Naive B cell (primary cell): ENCODE measurements at places on chromosomes 2 and 18.

- no peak for DNase-seq
These were observed 4.0 kb downstream of the NEU4 start for GRCh38 chr2:241812730-241813643.

DNA sequence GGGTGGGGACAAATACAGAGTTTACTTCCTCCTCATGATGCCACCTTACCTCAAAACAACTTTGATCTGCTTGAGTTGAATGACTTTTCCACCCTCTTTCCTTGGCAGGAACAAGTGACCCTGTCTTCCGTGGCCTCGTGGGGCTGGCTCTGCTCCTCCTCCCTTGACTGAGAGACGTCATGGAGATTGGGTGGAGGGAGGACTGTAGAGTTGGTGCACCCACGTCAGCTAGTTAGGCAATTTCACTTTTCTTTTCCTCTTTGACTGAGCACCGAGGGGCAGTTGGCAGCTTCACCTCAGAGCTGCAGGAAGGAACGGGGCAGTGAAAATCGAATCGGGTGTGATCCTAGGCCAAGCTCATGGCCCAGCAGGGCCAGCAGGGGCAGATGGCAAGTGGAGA is at the start of gene SP140:
SP140 (plus strand) TSS at position 251 of the 400 bp plus-strand sequence; CDS start at position 360, 109 bp downstream.
- peak; percentile 88 for DNase-seq

DNA sequence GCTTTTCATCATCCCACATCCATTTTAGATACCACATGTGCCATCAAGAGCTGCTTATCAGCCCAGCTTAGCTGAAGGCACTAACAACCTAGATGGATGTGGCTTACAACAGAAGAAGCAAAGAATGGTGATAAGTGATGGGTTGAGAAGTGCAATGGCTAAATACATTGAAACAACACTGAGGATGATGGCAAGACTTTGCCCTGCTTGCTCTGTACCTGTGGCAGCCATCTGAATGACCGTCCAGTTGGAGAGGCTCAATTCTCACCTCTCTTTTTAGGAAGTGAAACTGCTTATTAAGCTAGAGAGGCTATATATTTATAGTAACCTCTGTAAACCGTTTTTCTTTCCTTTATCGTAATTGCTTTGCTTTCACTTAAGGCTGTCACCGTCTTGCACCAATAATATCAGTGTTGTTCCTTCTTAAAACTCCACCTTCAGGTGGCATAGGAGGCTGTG is 5.7 kb downstream of the GPATCH11 start:
- peak; percentile 70 for DNase-seq

DNA sequence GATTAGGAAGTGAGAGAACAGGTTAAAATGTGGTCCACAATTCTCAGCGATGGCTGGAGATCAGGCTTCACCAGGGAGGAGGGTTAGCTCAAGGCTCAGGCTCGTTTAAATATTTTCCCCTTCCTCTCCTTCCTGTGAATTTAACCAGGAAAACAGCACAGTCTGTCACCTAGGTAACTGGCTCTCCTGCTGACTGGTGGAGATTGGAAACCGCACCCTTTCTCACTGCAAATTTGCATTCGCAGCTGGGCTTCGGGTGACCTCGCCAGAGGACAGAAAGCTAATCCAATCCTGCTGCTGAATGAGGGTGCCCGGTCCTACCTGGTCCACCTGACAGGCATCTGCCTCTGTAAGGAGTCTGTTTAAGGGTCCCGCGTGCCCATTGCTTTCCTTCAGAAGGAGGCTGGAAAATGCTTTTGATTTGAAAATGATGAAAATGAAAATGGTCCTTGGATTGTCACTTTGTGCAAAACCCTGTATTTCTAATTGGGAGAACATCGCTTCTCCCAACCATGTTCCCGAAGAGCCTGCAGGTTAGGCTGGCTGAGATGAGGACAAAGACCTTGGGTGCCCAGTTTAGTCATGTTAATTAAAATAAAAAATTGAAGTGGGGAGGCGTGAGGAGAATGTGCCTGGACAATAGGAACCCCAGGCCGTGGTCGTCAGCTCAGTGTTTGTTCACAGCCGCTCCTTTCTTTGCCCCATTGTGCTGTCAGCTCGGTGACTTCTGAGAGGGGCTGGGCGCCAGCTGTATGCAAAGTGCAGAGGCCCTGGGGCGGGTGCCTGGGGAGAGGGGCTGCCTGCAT is 43.4 kb upstream of the MTCL1 start:
- DNase-seq: no peak

DNA sequence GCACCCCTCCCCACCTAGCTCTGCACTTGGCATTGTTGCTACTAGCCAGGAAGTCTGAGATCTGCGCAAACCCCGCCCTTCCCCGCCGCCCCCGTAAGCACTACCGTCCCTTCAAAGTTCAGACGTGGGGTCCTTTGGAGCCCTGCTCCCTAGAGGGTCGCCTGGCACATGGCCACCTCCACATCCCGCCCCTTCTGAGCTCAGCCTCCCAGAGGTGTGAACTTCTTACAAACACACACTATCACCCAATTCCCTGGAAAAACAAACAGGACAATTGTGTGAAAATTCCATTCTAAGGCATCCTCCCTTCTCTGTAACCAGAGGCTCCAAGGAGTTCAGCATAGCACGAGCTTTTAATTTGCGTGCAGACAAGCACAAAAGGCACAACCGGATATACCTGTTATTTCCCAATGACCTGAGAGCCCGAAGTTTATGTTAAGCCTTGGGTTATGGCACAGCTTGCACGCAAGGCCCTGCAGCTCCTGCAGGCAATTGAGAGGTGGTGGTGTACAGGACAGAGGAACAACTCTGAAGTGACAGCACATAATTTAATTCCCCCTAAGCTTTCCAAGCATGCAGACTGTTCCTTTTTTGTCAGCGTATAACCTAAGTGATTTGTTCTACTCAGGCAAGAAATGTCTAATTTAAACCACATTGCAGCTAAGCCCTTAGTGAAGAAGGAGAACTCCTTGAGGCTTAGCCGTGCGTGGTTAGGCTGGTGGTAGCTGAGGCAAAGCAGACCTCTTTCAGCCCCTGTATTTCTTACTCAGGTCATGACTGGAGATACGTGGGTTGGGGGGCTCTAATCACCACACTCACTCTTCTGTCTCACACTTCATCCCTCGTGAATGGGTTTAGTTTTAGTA is 20.3 kb upstream of the CYP1B1 start:
- no peak for DNase-seq

- no peak for DNase-seq
These were observed 32.0 kb upstream of the B4GALT6 start for GRCh38 chr18:31716362-31716761.

DNA sequence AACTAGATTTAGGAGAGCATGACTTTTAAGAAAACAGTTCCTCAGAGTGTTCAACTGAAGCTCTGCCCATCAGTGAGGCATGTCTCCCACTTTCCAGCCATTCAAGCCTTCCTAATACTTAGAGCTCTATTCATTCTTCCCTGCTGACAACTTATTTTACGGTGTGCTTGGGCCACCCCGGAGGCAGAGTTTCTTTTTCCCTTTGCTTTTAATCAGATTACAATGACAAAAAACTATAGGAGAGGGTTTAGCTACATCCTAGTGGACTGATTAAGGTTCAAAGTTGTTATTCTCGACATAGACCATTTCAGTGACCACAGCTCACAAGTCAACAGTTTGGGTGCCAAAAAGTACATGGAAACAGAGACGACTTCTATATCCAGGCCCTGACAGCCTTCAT is 167.8 kb upstream of the TRIB2 start:
- no peak for DNase-seq

DNA sequence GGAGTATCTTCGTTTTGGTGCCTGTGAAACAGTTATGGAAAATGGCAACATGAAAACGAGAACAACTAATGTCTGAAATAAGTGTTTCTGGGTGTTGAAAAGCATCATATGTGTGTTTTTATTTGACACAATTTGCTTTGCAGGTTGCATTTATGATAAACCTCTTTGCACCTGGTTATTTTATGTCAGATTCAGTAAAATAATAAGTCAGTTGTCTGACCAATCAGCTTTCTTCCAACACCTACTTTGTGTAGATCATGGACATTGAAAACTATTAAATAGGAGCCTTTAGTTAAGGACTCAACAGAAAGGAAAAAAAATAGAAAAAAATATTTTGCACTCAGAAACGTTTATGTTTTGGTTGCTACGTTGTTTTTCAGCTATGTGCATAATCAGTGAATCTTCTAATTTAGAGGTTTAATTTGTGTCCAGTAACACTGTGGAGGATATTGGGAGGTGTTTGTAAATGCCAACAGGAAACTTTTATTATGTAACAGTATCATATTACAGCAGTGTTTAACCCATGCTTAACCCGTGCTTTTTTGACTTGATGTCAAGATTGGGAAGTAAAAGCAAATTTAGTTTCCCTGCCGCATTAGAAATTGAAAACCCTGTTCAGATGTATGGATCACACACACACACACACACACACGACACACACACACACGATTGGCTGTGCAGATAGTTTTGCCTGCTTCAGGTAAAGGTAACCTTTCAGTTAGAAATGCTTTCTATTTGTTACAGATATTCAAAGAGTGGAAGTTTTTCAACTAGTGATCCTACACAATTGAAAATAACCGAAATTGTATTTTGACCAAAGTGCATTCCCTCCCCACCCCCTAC is 2.6 kb downstream of the PKP4 start:
- DNase-seq: no peak

GRCh38 chr18:28174181-28174905 is 2.6 kb downstream of the CDH2 start:
- no peak for DNase-seq

GRCh38 chr2:120798567-120799247 is 63.0 kb downstream of the GLI2 start:
- no peak for DNase-seq
